ENCODE measurements at places on chromosomes 2 and 18. TPM values are rescaled to one million over a fixed set of nuclear protein-coding genes. Genes with fewer than 3 reads are reported as not detected.

- no peak for DNase-seq
These were observed 176.8 kb upstream of the CELF4 start for GRCh38 chr18:37742436-37742835.

DNA sequence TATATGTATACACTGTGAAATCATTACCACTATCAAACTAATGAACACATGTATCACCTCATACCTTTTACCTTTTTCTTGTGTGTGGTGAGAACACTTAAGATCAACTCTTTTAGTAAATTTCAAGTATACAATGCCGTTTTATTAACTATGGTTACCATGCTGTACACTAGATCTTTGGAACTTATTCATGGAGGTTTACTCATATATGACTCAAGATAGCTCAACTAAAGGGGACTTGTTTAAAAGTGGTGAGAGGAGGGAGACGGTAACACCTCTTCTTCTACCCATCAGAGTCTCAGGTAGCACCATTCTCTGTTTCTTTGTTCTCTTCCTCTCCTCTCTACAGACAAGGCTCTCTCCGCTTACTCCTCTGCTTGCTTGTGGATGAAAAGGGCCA is 36.1 kb upstream of the TMEM178A start:
- DNase-seq: no peak

DNA sequence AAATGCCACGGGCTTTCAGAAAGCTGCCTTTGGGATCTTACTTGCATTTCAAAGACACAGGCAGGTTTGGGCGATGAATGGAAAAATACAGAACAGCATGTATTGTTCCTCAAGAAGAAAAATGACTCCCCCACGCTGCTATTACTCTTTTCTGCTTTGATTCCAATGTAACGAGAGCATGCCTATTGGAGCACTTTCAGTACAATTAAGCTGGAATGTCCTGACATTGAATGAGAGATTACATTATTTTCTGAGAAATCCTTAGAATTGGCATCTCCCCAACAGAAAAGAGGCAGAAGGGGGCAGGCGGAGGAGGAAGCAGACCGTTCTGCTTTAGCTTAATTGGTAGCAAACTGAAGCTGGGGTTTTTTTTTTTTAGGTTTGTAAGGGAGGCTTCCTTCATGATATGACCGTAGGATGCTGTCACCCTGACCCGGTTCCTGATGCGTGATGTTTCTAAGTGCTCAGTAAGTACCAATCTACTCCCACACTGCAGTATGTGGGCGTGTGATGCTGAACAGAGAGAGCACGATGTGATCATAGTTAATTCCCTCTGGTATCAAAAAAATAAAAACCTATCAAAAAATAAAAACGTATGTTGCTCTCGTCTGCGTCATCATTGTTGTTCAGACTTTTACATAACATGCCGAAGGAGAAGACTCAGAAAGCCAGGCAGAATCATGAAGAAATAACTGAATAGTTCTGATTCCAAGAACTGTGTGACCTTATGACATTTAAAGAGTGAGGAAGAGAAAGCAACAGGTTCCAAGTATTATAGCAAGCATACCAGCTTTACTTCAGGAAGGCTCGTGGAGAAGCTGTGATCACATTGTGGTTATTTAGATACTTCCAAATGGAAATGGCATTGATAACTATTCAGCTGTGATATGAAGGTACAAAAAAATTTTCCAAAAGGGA is 40.5 kb downstream of the LONRF2 start:
- no peak for DNase-seq

DNA sequence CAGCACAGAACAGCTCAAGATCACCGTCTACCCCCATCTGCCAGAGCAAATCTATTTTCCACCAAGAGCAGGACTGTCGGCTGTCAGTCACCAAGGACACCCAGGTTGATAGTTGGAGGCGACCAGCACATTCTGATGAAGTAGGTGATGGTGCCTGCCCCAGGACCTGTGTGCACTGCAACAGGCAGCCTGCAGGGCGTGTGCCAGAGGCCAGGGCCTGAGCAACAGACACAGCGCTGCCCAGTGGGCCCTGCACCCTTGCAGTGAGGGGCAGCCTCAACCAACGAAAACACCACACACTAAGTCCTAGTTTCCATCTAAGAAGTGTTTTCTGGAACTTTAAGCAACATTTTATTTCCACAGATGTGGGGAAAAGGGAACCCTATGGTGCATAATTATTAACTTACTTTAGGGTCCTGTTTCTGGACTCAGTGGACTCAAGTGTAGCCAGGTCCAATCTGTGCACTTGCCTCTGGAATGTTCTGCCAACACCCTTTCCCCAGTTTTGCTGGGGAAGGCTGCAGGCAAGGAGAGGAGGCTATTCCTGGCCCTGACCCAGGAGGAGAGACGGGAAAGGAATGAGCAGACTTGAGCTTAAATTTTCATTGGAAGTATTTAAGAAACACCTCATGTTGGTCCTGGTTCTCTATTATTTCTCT is 61.5 kb downstream of the ADNP2 start:
- no peak for DNase-seq

Gene PKDCC
- polyA plus RNA-seq: 4.1 TPM

GRCh38 chr2:73423913-73424312 is 38.3 kb downstream of the ALMS1 start:
- no peak for DNase-seq

DNA sequence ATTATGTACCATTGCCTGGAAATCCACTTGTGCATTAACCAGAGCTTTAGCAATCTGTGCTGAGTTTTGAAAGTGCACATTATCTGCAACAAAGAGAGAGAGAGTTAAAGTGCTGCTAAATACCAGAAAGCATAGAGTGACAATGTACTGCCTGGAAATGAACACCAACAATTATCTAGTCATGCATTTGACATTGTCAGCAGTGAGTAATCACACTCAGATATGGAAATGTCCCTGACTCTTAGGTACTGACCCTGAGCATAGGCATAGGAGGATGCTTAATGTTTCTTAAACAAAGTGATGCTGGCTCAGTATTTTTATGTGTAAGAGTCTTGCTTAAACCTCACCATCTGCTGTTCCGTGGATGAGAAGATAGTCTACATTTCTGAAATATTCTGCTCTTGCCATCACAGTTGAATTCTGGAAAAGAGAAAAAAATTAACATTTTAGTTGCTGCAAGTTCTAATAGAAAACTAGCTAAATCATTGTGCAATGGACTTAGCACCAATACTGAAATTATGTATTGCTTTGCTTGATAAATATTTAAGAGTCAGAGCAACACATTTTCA is 20.8 kb upstream of the GCG start:
- peak; percentile 96 for DNase-seq

Gene HNMT
- 2.6 TPM for polyA plus RNA-seq

Gene CCDC85A
- polyA plus RNA-seq: 4.0 TPM

DNA sequence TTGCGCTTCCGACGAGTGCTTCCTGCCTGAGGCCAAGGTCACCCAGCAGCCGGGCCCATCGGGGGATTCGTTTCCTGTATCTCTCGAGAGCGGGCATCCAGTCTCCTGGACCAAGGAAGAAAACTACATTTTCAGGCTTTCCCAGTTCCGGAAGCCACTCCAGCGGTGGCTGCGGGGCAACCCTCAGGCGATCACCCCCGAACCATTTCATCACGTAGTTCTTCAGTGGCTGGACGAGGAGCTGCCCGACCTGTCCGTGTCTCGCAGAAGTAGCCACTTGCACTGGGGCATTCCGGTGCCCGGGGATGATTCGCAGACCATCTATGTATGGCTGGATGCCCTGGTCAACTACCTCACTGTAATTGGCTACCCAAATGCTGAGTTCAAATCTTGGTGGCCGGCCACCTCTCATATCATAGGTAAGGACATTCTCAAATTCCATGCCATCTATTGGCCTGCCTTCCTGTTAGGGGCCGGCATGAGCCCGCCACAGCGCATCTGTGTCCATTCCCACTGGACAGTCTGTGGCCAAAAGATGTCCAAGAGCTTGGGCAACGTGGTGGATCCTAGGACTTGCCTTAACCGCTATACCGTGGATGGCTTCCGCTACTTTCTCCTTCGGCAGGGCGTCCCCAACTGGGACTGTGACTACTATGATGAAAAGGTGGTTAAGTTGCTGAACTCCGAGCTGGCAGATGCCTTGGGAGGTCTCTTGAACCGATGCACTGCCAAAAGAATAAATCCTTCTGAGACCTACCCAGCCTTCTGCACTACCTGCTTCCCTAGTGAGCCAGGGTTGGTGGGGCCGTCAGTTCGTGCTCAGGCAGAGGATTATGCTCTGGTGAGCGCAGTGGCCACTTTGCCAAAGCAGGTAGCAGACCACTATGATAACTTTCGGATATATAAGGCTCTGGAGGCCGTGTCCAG is 1.0 kb downstream of the MARS2 start:
- no peak for DNase-seq

- no peak for DNase-seq
These were observed 55.2 kb downstream of the RPL31 start for GRCh38 chr2:101057051-101057933.

DNA sequence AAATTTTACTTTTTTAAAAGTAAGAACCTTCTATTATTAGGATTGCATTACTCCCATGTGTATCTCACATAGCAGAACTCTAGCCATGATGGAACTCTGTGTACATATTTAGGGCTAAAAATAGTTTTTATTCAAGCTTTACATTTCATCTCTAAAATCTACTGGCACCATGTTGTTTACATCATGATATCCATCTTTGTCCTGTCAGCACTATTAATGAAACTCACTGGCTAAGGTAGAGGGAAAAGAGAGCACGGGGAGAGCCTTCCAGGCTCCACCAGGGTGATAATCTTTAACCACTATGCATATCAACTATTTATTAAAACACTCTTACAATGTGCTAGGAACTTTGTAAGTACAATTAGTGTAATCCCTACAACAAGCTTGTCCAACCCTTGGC is 34.7 kb downstream of the RAD51AP2 start:
- no peak for DNase-seq

GRCh38 chr2:219228041-219228910 is 1.2 kb downstream of the ATG9A start:
- no peak for DNase-seq

DNA sequence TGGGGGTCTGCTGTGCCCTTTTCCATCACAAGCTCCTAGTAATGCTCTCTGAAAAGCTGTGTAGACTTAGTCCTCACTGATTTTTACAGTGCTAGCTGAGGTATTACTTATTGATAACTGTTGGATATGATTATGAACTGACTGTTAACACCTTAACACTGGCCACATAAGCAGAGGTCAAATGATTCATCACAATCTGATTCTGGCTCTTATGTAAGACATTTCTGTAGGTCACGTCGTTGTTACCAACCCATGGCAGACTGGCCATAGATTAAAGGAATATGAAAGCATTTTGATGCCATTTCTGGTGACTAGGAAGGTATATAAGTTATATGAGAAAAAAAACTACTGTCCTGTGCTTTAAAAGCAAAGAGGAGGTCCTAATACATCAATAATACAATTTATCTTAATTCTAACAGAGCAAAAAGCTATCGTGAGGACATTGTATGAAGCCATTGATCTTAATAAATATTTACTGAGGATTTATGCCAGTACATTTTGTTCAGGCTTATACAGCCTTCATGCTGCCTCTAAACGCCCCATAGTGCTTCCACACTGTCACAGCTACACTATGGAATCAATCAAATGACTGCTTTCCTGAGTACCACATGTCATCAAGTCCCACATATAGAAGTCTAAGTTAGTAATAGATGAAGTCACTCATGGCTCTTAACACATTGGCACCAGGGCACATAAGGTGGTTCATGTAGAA is 6.9 kb upstream of the RND3 start:
- no peak for DNase-seq

Gene ABCB11
- polyA plus RNA-seq: not detected

DNA sequence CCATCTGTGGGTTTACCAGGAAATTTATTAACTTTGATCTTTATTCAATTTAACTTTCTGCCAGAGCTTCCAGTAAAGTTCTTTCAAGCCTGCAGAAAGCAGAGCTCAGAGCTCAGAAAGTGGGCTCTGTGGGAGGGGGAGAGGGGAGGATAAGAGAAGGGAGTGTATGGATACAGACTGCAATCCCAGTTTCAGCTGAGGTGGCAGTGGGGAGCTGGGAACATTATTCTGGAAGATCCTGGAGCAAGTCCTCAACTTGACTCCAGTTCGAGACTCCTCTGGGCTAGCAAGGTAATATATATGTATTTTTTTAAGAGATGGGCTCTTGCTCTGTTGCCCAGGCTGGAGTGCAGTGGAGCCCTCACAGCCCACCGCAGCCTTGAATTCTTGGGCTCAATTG is 108.9 kb upstream of the NABP1 start:
- no peak for DNase-seq

DNA sequence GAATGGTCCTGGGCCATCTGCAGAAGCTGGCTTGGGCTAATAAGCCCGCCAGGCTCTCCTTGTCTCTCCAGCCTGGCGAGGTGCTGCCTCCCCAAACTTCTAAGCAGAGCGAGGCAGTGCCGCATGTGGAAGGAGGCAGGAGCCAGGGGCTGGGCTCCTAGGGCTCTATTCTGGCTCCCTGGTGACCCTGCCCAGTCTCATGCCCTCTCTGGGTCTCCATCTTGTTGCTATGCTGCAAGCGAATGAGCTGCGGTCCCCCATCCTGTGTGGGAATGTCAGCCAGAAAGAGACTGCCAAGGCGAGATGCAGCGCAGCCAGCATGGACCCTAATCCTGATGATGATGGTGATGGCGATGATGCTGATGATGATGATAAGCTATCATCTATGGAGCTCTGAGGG is 48.7 kb downstream of the TNS1 start:
- no peak for DNase-seq

Gene RBKS
- 2.1 TPM for polyA plus RNA-seq

DNA sequence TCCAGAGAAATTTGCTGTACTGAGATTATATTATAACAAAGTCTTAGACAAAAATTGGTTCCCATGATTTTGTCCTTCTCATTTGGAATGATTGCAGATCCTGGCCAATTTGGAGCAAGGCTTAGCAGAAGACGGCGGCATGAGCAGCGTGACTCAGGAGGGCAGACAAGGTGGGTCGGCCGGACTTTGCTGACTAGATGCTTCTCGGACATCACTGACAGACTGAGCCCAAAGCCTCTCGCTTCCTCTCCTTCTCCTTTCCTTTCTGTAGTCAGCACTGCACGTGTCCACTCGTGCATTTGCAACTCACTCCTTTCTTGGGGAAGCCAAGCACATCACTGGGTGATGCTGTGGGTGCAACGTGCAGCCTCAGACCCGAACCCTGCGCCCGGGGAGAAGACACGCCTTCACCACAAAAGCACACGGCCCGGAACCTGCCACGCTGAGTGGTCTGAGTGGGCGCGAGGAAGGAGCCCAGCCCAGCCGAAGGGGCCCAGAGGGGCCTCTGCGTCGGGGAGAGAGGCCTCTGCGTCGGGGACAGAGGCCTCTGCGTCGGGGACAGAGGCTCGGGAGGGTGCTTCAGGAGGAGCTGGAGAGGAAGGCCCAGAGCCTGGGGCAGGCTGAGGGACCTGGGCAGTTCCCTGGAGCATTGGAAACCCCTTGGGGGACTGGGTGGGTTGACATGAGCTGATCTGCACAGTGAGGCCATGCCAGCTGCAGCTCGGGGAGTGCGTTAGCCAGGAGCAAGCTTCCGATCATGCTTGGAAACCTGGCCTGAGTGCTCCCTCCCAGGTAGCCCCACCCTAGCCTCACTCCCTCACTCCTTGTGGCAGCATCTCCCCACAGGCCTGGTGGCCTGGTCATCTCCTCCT is 61.6 kb downstream of the ADI1 start:
- DNase-seq: no peak

Gene WNT10A
- polyA plus RNA-seq: 0.58 TPM

Gene CYRIA
- polyA plus RNA-seq: 5.7 TPM
